Activated B cell treated with CpG ODN at 0.5 μM for 24 hours (primary cell): ENCODE measurements at places on chromosomes 6 and 20.

- DNase-seq = no peak
These were observed 757.5 kb upstream of the NRSN1 start for GRCh38 chr6:23368557-23368956.

- no peak for DNase-seq
These were observed 2.8 kb downstream of the RTN4IP1 start for GRCh38 chr6:106626485-106626884.

GRCh38 chr20:57749869-57750268, 40.1 kb upstream of the PMEPA1 start:
- DNase-seq = no peak

GRCh38 chr6:47769982-47770381, 11.8 kb upstream of the OPN5 start:
- no peak for DNase-seq

DNA sequence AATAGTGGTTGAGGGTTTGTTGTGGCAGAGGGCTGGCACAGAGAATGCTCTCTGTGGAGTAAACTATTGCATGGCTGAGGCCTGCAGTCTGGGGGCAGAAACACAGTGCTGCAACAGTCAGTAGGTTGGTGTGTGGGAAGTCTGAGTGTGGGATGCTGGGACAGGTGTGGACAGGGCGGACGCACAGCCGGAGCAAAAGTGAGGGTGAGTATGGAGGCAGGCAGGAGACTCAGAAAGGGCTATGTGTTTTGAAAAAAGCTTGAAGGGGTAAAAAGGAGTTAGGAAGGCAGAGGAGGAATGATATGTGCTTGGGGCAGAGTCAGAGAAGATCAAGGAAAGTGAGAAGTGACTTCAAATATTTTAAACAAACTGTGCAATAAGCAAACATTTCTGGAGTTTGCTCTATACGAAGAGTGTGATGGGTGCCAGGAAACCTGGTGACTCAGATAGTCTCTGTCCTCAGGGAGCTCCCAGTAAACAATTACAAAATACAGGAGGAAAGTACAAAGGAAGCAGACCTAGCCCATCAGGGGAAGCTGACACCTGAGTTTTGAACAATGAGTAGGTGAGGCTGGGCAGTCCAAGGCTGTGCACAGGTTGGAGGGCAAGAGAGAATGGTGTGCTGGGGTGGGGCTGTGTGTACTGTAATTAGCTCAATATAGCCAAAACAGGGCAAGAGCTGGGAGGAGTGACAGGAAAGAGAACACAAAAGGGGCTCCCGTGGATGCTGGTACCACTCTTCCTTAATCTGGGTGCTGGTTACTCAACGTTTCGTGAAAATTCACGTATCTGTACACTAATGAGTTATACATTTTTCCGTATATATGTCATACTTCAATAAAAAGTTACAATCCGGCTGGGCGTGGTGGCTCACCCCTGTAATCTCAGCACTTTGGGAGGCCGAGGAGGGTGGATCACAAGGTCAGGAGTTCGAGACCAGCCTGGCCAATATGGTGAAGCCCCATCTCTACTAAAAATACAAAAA, 55.2 kb downstream of the PIGU start:
- no peak for DNase-seq

GRCh38 chr6:163340201-163340887, 74.2 kb upstream of the QKI start:
- DNase-seq = no peak

DNA sequence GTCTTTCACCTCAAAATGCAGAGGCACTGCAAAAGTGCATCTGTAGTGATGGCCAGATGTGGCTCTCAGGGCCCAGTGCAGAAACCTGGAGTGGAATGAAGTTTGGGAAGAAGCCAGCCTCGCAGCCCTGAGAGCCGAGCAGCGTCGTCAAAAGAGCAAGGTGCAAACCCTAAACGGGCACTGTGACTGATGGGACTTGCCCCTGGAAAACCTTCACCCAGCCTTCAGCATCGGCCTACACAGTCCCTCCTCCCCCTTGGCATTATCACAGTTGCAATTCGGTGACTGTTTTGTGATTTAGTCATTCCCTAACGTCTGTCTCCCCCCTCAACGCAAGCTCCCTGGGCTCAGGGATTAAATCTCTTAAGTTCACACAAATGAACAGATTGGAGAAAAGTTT, 38.6 kb downstream of the TAF4 start:
- no peak for DNase-seq

GRCh38 chr6:150004783-150005717, 20.3 kb downstream of the RAET1L start:
- peak; percentile 82 for DNase-seq

DNA sequence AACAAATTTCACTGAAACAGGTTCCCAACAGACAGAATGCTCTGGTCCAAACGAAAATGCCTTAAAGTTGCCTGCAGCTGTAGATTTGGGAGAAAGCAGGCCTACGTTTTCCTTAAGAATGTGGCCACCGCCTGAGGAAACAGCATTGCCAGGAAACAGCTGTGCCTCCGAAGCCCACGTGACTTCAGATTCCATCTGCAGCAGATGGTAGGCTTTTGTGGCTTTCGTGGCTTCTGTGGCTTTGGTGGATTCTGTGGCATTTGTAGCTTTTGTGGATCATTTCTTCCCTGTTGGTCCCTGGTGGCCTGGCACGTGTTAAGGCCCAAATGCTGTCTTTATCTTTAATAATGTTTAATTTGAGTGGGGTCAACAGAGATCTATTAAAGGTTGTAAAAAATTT, 222.9 kb downstream of the TTLL2 start:
- DNase-seq = no peak

DNA sequence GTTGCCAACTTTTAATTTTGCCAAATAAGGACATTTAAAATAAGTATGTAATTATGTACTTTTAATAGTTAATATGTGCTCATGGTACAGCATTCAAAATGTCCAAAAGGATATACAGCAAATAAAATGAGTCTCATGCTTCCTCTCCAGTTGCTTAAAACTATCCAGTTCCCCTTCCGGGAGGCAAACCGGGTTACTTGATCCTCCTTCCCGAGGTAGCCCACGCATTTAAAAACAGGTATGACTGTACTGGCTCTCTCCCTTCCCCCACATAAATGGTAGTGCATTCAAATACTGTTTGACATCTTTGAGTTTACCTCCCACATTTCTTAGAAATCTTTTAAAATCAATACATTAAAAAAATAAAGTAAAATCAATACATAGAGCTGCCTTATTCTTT, 66.4 kb downstream of the PHF20 start:
- DNase-seq = no peak

DNA sequence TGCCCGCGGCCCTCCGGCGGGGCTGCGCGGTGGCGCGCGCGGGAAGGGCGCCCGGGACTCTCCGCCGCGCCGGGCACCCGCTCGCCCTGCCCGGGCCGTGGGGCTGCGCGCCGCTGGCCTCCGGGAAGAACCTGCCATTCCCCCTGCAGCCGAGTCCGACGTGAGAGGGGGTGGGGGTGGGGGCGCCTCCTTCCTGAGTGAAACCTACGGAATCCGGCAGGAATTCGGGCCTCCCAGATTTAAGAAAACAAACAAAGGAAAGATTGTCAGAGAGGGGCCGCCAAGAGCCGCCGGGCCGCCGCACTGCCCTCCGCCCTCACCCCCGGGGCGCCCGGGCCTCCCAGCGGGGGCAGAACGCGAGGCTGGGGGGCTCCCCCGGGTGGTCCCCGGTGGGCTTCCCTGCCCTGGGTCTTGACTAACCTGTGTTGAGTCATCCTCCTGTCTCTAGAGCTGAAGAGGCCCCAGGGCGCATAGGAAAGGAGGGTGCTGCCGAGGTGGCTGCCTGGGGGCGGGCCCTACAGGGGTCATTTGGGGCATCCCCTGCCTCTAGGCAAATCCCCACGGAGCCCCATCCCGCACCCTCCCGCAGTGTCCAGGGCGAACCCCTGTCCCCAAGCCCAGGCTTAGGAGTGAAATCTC, 42.2 kb upstream of the FOXP4 start:
- peak; percentile 58 for DNase-seq
